ENCODE measurements at places on chromosomes 16 and 17.
A peak's percentile ranks its signal among the peaks of the same experiment; 100 is the strongest.

- DNase-seq, result no peak
Observed at GRCh38 chr17:2090210-2090641, 35.3 kb downstream of the HIC1 start.

- no peak for DNase-seq
Observed at GRCh38 chr16:88063211-88063773, 112.1 kb downstream of the BANP start.

DNA sequence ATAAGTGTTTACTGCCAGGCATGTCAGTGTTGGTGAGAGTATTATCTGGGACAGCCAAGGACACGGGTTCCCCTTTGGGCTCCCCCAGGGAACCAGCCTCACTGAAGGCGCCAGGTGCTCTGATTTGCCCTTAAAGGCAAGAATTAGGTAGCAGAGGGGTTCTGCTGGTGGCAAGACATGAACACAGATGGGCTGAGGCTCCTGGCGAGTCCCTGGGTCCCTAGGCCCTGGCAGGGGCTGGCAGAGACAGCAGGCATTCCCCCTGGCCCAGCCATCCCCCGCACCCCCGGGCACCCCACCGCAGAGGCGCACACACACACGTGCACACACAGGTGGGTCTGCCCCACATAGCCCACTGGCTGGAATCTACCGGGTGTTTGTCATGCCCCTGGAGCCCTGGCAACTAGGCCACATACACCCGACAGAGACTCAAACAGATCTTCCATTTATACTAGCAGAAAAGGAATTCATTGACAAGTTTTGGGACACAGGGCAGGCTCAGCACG is 153.3 kb downstream of the C16orf78 start:
- no peak for DNase-seq

- no peak for DNase-seq
Observed at GRCh38 chr16:78852081-78852635, 748.4 kb downstream of the MAF start.

DNA sequence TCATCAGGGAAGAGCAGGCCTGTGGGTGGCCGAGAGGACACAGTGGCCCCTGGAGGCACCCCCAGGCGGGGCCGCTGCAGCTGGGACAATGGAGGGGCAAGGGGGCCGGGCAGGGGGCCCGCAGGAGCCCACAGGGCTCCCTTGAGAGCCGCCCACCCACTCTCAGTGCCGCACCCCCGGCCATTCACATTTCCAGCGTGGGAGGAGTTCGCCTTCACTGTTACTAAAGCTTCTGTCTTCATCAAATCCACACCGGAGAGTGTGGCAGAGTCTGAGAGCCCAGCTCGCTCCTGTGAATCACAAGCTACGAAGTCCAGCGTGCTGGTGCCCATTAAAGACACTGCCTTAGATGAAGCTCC is 20.9 kb upstream of the PVALEF start:
- DNase-seq, result no peak

DNA sequence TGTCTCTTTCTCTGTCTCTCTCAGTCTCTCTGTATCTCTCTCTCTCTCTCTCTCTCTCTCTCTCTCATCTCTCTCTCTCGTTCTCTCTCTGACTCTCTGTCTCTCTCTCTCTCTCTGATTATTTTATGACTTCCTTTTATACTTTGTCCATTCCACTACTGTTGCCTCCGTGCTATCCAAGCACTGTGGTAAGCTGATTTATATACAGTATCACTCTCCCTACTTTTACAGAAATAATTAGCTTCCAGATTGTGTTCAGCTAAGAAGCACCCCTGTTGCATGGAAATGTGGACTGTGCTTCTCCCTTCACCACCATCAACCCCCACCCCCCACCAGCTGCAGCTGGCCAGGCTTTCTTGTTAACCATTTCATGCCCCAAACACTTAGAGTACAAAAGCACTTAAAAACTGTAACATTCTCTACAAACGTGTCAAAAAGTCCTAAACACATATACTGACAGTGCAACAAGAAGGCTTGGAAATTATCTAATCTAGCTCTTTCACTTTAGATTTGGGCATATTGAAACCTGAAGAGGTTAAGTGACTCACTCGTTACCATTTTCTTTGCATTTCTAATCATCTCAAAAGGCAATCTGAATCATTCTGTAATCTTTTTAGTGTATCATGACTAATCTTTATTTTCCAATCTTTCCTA is 11.6 kb upstream of the TMEM100 start:
- peak; percentile 43 for DNase-seq
